ENCODE measurements at places on chromosomes 16 and 17. TPM values are rescaled to one million over a fixed set of nuclear protein-coding genes. Genes with fewer than 3 reads are reported as not detected.

- DNase-seq = no peak
These were observed 42.9 kb upstream of the C16orf78 start for GRCh38 chr16:49330562-49331201.

- DNase-seq = peak; percentile 96
These were observed 756 bp downstream of the TAX1BP3 start for GRCh38 chr17:3667366-3668278.

DNA sequence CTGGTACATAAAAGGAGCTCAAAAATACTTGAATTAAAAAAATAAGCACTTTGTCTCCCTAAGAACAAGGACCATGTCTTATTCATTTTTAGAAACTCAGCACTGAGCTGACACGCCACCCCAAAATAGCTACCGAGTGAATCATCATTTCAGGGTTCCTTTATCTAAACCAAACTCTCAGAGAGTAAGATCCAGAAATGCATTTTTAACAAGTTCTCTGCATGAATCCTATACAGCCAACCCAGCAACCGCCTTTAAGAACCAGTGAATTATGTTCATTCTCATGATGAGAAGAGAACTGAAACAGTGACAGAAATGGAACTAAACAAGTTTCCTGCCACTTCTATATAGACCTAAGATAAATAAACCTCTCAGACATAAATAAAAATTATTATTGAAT, 8.7 kb downstream of the C16orf87 start:
- no peak for DNase-seq

DNA sequence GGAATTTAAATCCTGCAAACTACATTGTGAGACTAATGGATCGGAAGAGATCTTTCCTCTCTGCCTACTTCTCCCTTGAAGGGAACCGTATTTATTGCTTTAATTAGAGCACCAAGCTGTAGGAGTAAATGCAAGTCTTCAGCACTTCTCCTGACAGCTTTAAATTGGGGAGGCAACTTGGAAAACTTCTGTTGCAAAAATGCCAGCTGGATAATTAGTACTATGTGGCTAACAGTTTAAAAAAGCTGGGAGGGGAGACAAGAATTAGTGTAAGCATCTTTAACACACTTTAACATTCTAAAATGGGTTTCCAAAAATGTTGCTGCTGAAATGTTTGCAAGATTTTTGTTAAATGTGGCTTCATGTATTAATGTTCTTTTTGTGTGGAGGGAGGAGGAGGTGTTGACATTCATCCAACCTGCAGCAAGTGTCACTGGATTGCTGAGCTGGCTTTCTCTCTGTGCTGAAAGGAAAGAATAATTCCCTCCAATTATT, 108.5 kb downstream of the PCTP start:
- no peak for DNase-seq

DNA sequence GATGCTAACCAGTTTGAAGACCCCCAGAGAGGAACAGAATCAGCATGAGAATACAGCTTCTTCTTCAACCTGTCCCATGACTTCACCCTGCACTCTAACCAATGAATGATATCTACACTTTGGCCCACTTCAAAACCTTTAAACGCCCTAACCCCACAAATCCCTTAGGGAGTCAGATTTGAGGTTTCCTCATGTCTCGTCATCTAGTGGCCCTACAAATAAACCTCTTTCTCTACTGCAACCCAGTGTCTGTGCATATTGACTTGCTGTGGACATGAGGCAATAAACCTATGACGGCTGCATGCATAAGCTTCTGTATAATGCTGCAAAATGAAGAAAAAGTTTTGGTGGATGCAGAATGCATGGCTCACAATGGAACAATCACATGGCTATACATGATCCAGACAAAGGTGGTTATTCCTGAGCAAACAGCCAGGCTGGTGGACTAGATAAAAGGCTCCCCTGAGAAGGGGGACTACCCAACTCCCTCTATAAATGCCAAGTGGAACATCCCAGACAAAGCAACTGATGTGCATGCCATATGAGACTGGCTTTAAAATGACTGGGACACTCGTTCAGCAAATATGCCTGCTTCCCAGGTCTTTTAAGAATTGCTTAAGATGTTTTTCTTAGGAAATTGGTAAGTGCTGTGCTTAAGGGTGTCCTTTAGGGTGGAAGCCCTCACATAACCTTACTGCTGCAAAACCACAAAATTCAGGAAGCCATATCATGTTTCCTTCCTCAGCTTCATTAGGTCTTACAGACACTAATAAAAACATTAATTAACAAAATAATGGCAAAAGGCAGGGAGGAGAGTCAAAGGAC, 12.2 kb downstream of the N4BP1 start:
- DNase-seq = no peak

DNA sequence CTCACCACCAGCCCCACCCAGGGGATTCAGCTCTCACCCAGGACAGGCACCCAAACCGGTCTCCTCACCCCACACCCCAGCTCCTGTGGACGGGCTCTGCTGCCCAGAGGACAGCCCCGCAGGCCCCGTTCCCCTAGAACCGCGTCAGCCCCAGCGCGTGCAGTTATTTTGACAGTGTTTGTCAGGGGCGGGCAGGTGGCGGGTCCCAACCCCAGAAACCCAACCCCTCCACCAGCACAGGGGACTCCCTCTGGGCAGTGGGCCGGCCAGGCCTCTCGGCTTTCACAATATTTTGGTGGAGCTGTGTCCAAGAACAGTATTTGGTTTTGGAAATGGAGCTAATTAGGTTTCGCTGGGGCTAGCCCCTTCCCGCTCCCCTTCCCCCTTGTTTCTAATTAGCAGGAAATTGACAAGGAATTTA, 44.8 kb downstream of the BAHCC1 start:
- no peak for DNase-seq

DNA sequence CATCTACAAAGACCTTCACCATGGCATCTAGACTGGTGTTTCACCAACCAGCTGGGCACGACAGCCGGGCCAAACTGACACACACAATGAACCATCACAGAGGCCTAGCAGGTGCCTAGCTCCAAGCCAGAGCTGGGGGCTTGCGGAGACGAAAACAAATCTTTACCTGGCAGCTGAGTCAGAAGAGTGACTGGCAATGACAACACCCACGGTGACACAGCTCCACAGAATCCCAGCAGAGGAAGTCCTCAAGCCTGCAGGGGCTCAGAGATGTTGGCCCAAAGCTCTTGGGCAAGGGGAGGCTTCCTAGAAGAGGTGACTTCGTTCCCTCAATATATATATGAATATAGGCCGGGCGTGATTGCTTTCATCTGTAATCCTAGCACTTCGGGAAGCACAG, 5.1 kb downstream of the MMP25 start:
- no peak for DNase-seq

The MARVELD3 gene
- not detected for total RNA-seq

Measured in osteocyte (in vitro differentiated cells).